ENCODE measurements at places on chromosomes 7 and 10. TPM values are rescaled to one million over a fixed set of nuclear protein-coding genes. Genes with fewer than 3 reads are reported as not detected.

WDFY4 gene
- polyA plus RNA-seq: 0.04 TPM

PHTF2 gene
- 24.1 TPM for polyA plus RNA-seq

CACNB2 gene
- 0.15 TPM for polyA plus RNA-seq

EN2 gene
- polyA plus RNA-seq: 0.09 TPM

AGAP6 gene
- 9.9 TPM for polyA plus RNA-seq

Measured in keratinocyte (primary cell).